ENCODE measurements at places on chromosomes 6 and 20.

GRCh38 chr6:142913036-142913510 is 31.9 kb downstream of the HIVEP2 start:
- no peak for DNase-seq

DNA sequence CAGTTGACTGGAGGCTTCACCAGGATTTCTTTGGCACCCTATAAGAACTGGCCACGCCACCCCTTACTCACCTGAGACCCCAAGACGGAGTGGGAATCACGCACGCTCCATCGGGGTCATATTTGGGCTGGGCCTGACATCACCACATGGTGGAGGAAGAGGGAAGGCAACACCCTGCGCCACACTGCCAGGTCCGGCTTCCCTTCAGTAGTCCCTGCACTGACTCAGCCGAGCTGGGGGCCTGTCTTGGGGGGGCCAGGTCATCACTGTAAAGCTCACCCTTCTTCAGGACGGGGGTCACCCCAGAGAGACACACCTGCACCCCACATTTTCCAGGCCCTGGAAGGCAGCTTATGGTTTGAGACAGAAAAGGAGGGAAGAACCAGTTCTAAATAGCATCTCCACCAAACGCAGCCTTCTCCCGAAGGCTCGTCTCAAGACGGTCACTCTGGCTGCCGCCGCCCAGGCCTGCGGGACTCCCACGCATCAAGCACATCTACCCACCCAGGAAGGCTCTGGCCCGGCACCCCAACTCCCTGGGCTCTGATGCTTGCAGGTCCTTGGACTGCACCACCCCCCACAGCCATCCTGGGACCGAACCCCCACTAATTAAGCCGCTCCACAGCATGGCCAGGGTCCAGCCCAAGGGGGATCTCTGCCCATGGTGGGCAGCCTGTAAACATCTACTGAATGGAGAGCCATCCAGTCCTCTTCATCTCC is 51.8 kb downstream of the GINS1 start:
- DNase-seq: no peak

GRCh38 chr6:15657290-15657689 is 5.5 kb downstream of the DTNBP1 start:
- DNase-seq: no peak

DNA sequence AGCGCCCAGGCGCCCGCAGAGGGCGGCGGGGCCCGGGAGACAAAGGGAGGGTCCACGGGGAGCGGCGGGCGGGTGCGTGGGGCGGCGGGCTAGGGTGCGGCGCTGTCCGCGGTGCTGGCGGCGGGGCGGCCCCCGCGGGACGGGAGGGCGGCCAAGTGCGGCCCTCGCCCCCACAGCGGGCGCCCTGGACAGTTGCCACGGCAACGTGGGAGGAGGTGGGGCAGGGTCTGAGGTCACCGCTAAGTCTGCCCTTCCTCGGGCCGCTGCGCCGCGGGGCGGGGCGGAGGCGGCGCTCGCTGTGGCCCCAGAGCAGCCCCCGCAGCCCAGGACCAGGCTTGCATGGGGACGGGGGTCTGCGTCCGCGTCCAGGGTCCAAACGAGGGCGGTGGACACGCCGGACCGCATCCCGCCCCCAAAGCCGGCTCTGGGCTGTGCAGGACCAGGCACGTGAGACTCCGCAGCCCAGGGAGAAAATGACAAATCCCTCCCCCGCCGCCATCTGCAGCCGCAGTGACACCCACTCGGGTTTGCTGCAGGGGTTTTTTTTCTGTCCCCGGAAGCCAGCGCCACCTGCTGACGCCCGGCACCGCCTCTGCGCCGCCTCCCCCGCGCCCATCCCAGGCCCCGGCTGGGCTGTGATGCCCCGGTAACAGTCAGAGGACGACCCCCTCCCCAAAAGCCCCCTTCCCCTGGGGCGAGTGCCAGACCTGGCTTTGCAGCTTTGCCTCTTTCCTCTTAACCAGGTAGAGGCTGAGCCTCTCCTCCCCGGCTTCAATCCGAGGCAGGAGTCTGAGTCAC is 36.8 kb downstream of the YTHDF1 start:
- DNase-seq: peak; percentile 4

DNA sequence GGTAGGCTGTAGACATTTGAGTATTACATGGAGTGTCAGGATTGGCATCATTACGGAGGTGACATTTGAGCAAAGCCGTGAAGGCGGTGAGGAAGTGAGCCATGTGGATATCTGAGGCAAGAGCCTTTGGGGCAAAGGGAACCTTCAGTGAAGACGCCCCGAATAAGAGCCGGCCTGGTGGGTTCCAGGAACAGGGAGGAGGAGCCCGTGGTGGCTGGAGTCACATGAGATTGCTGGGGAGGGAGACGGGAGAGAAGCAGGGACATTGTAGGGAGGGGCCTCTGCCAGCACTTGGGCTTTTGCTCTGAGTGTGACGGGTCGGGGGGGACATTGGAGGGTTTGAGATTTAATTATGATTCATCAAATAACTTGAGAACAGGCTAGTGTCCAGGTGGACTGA is 78.3 kb downstream of the PHACTR3 start:
- no peak for DNase-seq

- DNase-seq: no peak
These were observed 74.9 kb downstream of the HS3ST5 start for GRCh38 chr6:114267897-114268296.

- DNase-seq: no peak
These were observed 842 bp downstream of the POLR1C start for GRCh38 chr6:43517505-43518357.

DNA sequence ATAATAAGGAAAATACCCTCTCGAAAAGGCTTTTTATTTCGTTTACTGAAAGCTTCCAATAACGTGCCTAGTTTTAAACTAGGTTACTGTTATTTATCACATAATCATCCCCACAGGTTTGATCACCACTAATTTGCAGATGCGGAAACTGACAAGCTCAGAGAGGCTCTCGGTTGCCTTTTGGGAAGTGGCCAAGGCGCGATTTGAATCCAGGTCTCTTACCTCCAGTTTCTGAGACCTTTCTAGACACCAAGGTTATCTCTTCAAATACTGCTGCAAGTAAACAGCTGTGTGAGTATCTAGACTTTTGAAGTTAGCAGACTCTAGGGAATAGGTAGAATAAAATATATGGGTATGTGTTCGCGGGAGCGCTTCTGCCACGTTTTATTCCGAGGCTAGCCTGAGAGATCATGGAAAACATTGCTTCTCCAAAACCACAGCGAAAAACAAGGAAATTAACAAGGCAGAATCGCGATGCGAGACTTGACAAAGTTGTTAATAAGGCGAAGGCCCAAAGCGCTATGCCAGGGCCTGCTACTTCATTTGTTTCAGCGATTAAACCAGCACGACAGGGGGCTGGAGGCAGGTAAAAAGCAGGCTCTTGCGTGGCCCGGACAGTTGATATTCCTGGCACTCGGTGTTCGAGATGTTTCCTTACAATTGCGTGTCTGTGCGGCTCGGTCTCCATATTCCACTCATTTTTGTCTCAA is 1.8 kb upstream of the JARID2 start:
- DNase-seq: peak; percentile 34

- DNase-seq: no peak
These were observed 8.0 kb downstream of the MAP3K5 start for GRCh38 chr6:136784271-136784664.

GRCh38 chr20:24275946-24276705 is 193.3 kb upstream of the SYNDIG1 start:
- no peak for DNase-seq

DNA sequence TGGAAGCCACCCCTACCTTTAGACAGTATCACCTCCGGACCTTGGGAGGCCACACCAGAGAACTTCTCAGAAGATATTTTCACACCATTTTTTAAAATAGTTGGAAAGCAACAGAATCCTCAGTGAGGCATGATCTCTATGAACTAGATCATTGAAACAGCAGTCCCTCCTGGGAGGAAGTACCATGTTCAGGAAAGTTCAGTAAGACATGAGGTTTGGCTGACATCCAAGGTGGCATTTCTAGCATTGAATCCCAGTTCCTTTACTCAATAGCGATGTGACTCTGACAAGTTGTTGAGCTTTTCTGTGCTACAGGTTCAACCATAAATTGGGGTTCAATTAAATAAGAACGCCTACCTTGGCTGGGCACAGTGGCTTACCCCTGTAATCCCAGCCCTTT is 169.0 kb downstream of the TBC1D7 start:
- peak; percentile 80 for DNase-seq

GRCh38 chr6:12595161-12595811 is 121.3 kb upstream of the PHACTR1 start:
- peak; percentile 31 for DNase-seq

DNA sequence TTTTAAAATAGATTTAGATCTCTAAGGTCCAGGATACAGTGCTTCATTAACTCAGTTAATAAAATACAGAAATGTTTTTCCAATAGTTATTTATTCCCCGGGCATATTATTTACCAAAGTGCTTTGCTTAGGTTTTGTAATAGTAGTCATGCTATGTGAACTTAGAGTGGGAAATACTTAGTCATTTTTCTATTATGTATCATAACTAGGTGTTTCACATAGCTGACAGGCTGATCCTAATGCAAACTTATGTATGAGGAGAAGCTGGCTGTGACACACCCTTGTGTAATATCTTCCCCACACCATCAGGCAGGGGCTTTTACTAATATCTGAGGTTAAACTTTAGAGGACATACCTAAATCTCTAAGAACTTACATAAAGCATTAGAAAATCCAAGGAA is 277.7 kb upstream of the RIMS1 start:
- no peak for DNase-seq

- no peak for DNase-seq
These were observed 100.1 kb downstream of the EPHA7 start for GRCh38 chr6:93319304-93319703.

GRCh38 chr20:23928788-23929187 is 49.2 kb upstream of the CST5 start:
- DNase-seq: no peak

DNA sequence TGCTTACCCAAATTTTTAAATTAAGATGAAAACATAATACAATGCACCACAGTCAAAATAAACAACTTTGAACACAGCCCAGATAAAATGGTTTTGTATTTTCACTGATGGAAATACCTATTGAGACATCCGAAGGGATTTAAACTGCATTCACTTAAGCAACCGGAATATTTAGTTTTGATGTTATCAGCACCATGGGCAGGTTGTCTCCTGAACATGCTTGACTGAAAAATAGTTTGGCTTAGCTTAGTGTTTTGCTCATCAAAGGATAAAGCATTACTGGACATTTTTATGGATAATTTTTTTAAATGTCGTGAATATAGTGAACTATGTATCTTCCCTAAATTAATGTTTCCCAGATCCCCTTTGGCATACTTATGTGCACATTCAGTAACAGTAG is 177.5 kb downstream of the GJA1 start:
- no peak for DNase-seq

DNA sequence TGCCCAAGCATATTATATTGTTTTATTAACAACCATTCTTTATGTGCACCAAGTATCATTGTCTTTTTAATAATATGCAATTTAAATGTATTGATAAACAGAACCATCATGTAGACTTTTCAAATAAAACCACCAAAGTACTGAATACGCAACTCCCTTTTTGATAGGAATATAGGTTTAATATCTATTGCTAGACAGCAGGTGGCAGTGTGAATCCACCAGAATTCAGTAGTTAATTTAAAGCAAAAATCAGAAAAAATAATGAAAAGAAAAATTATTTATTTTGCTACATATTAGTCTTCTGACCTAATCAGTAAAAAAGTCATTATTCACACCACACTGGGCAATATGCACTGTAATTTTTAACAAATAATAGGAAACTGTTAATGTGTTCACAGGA is 143.7 kb downstream of the KLHL32 start:
- peak; percentile 53 for DNase-seq

GRCh38 chr6:146258206-146258605 is 229.3 kb downstream of the GRM1 start:
- DNase-seq: no peak

GRCh38 chr6:112600168-112600567 is 253.0 kb downstream of the RFPL4B start:
- DNase-seq: no peak

- no peak for DNase-seq
These were observed 133.5 kb downstream of the SCML4 start for GRCh38 chr6:107690643-107691061.

DNA sequence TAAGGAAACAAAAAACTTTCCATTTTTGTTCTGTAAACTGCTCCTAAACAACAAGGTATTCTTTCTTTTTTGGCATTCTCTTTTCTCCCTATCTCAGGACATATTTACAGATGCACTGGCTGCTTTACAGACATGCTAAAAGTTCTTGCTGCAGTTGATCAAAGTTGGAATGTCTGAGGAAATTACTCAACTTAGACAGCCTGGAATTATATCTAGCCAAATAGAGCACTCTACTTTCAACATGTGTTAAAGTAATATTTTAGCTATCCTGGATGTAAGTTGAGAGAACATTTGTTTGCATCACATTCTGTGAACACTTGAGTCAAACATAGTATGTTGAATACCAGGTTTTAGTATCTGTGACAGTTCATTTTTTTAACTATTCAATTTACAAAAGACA is 24.8 kb downstream of the TASP1 start:
- DNase-seq: no peak

DNA sequence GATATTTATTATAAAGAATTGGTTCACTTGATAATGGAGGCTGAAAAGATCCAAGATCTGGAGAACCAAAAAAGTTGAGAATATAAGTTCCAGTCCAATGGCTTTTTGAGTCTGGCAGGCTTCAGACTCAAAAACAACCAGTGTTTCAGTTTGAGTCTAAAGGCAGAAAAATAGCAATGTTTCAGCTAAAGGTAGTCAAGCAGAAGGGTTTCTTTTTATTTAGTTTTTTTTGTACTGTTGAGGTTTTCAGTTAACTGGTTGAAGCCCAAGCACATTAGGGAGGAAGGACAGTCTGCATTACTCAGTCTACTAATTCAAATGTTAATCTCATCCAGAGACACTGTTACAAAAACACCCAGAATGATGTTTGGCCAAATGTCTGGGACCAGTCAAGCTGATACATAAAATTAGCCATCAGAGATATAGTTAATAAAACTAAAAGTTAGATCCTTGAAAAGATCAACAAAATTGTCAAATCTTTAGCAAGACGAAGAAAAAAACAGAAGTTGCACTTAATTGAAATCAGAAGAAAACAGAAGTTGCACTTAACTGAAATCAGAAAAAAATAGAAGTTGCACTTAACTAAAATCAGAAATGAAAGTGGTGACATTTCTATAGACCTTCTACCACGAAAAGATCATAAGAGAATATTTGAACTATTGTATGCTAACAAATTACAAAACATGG is 980.3 kb upstream of the FLRT3 start:
- no peak for DNase-seq

GRCh38 chr6:164130151-164130550 is 715.6 kb downstream of the QKI start:
- no peak for DNase-seq

GRCh38 chr20:49501917-49502316 is 19.4 kb upstream of the KCNB1 start:
- DNase-seq: no peak

- no peak for DNase-seq
These were observed 25.5 kb upstream of the FKBP1A start for GRCh38 chr20:1418350-1418749.

GRCh38 chr6:158662954-158663624 is 13.2 kb downstream of the SYTL3 start:
- DNase-seq: no peak

GRCh38 chr6:43144879-43145278 is 26.2 kb upstream of the SRF start:
- DNase-seq: no peak

GRCh38 chr6:4459996-4460395 is 316.2 kb upstream of the CDYL start:
- no peak for DNase-seq

GRCh38 chr6:118781897-118782296 is 112.1 kb upstream of the ASF1A start:
- DNase-seq: no peak

- no peak for DNase-seq
These were observed 177.3 kb upstream of the CCN2 start for GRCh38 chr6:132128424-132128823.

Data from AML-193 (cell line).